ENCODE measurements at places on chromosomes 4 and X.

DNA sequence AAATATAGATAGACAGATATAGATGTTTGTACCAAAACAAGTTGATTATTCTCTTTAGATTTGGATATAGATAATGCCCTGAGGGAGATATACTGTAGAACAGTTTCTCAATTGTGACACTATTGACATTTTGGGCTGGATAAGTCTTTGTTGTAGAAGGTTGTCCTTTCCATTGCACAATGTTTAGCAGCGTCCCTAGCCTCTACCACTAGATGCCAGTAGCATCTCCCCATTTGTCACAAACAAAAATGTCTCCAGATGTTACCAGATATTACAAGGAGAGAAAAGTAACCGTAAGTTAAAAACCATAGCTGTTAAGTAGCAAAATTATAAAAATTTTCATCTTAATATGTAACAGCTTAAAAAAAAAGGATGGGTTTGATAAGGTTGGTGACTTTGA lies 2595.3 kb downstream of the ARAP2 start:
- DNase-seq: no peak

GRCh38 chr4:99710681-99711345 lies 53.2 kb upstream of the C4orf54 start:
- no peak for DNase-seq

- no peak for DNase-seq
These were observed 94.5 kb upstream of the EOLA2 start for GRCh38 chrX:150032742-150033141.

GRCh38 chr4:132269303-132269990 lies 879.6 kb upstream of the PCDH10 start:
- no peak for DNase-seq

GRCh38 chr4:42398871-42399331 lies 1.6 kb downstream of the SHISA3 start:
- DNase-seq: no peak

DNA sequence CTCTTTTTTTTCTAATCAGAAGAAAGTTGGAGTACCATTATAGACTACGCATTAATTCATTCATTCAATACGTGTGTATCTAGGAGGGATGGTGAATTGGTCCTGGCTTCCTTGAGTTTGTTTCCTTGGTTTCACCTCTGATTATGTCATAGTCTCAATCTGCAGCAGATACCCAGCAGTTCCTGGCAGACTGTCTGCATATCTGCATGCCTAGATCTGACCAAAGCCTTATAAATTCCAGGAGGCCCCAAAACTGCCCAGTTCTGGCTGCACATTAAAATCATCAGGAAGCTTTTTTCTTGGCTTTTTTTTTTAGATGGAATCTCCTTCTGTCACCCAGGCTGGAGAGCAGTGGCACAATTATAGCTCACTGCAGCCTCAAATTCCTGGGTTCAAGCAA lies 27.2 kb upstream of the SLC34A2 start:
- no peak for DNase-seq

DNA sequence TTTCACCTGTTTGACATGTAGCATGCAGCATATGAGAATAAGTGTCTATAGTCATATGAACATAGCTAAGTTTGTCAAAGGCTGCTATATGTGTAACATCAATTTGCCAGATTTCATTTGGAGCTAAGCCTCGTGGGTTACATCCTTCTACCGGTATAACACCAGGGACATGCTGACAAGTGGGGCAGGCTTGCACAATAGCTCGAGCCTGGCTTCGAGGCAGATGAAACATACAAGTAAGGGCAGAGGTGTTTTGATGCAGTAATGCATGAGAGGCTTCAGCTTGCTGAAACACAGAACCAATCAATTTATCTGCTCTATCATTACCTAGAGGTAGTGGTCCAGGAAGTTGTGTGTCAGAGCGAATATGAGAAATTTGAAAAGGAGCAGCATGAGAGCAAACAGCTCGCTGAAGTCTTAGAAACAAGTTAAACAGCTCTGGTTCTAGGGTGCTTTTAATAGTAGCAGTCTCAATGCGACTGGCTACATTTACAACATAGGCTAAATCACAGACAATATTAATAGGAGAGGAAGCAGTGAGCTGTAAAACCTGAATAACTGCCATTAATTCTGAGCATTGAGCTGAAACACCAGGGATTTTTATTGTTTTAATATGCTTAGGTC lies 14.9 kb upstream of the UGDH start:
- no peak for DNase-seq

- DNase-seq: no peak
These were observed 296.8 kb downstream of the IDS start for GRCh38 chrX:149208307-149208706.

- no peak for DNase-seq
These were observed 103.5 kb downstream of the RPA4 start for GRCh38 chrX:96987228-96987627.

GRCh38 chr4:36292556-36293188 lies 11.3 kb downstream of the DTHD1 start:
- DNase-seq: no peak

- no peak for DNase-seq
These were observed 41.7 kb downstream of the KDM6A start for GRCh38 chrX:44914532-44915198.

DNA sequence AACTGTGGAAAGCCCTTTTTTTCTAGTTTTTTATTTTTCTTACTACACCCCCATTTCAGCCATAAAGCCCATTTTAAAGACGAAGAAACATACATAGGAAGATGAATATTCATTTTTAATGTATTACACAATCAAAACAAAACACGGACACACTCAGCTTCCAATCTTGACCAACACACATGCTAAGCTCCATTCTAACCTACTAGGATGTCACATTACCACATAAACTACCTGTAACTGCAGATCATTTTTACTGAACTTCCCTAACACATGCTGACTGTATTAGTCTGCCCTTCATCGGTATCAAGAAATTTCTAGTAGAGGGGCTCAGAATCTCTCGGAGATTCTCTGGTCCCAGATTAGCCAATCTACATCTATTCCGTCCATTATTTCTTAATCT lies 1.8 kb downstream of the CCNI start:
- DNase-seq: no peak

Data from mesothelial cell of epicardium (in vitro differentiated cells).